ENCODE measurements at places on chromosomes 2 and 18. TPM values are rescaled to one million over a fixed set of nuclear protein-coding genes. Genes with fewer than 3 reads are reported as not detected.

ALPI gene
- not detected for total RNA-seq

HNMT gene
- not detected for total RNA-seq

HRH4 gene
- total RNA-seq: not detected

SPR gene
- 3.1 TPM for total RNA-seq

DNA sequence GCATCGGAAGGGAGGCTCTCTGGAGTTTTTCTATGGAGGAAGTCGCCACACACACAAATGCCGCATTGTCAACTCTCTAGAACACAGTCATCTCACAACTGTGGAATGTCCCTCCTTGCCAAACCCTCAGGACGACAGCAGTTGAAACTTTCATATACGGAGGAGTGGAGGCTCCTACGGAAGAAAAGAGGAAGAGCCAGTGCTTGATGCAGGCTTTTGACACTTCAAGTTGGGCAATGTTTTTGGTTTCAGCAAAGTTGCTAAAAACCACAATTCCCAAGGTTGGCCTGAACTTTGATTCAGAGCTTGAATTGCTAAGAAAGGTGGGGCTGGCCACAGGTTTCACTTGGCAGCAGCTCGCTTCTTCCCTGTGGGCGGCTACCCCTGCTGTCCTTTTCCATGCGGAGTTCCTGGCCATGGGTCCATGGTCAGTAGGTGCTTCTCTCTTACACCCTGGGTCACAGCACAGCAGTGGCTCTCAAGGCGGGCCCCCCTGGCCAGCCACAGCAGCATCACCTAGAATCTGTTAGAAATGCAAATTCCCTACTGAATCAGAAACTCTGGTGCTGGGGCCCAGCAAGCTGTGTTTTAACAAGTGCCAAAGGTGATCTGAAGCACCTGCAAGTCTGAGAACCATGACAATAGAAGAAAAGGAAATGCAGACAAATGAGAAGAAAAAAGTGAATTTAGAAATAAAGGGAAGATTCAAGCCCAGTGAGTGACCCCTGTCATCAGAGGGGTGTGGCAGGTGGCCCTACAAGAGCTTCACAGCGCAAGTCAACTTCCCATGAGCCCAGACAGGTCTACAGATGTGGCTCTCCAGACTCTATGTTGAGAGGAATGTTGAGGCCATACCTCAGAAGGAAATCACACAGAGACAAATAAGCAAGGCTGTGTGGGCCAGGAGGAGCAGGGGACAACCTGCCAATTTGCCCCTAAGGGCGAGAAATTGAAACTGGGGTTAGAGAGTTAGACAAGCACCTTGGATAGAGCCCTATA lies 856.4 kb downstream of the RNF144A start:
- no peaks in the 10 kb centered on the region for H3K27me3 ChIP-seq
- DNase-seq: peak; percentile 62
- H3K27ac ChIP-seq: peak overlapping the region; percentile 73
- H3K4me1 ChIP-seq: peaks cover 32% of the 10 kb centered on the region

DNA sequence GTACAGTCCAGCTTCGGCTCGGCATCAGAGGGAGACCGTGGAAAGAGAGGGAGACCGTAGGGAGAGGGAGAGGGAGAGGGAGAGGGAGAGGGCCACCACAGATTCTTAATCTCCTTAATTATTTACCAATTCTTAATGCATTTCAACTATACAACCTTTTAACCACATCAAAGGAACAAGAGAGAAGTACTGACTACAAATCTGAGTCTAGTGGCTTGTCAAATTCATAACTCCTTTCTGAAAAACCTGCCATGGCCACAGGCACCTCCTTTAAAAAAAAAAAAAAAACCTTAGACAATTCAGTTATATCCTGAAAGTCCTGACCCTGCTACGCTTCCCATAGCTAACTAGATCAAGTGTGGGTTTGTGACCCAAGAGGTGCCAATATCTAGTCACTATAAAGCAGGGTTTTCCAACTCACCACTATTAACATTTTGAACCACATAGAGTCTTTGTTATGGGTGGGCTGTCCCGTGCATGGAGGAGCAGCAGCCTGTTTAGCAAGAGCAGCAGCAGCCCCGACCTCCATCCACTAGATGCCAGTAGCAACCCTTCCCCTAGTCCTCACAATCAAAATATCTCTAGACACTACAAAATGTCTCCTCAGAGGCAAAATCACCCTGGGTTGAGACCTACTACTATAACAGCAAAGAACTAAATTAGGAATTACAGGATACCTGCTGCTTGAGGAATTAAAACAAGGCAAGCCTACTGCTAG lies 6.8 kb downstream of the ESCO1 start:
- H3K27me3 ChIP-seq: no peaks in the 10 kb centered on the region
- peaks cover 22% of the 10 kb centered on the region for H3K4me1 ChIP-seq
- DNase-seq: no peak
- no peak overlapping the region for H3K4me3 ChIP-seq
- H3K27ac ChIP-seq: no peak overlapping the region

DNA sequence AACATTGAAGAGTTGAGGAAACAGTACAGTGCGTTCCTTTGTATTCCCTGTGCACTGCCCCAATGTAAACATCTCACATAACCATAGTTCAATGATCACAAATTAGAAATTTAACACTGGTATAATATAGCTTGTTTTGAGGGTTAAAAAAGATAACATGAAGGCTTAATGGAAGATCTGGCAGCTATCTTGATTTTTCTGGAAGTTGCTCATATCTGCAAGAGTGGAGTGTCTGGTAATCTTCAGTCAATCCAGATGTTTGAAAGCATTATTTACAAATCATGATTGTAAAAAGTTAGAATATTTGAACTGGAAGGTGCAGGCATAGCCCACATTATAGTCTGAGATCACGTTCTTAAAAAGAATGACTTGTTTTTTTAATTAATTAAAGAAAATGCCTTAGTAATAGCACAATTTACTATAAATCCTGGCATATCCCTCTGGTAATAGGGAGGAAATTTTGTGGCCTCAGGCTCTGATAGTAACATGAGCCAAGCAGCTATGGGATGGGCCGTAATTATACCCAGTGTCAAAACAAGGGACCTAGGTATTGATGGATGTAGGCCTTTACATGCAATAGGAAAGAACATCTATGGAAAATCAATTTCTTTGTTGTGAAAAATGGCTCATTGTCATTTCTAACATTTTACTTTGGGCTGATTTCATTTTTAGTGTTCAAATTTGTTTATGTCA lies 418.0 kb downstream of the THSD7B start:
- no peaks in the 10 kb centered on the region for H3K4me1 ChIP-seq
- no peak for DNase-seq
- H3K36me3 ChIP-seq: no peaks in the 10 kb centered on the region
- H3K27ac ChIP-seq: no peak overlapping the region
- no peaks in the 10 kb centered on the region for H3K27me3 ChIP-seq

GRCh38 chr2:221397187-221397586 lies 174.9 kb downstream of the EPHA4 start:
- no peak overlapping the region for H3K4me3 ChIP-seq
- H3K4me1 ChIP-seq: peaks cover 3% of the 10 kb centered on the region
- no peaks in the 10 kb centered on the region for H3K36me3 ChIP-seq
- H3K27ac ChIP-seq: no peak overlapping the region
- no peaks in the 10 kb centered on the region for H3K27me3 ChIP-seq

- no peaks in the 10 kb centered on the region for H3K27me3 ChIP-seq
- H3K4me1 ChIP-seq: no peaks in the 10 kb centered on the region
- no peak overlapping the region for H3K4me3 ChIP-seq
- H3K36me3 ChIP-seq: peaks cover 80% of the 10 kb centered on the region
These were observed 154.8 kb upstream of the PGAP1 start for GRCh38 chr2:197081294-197081693.
